ENCODE measurements at places on chromosomes 16 and 17.

- DNase-seq = peak; percentile 65
Measured at GRCh38 chr17:38704606-38705522, at the start of gene MLLT6. Gene MLLT6, plus strand, starts transcription at chr17:38705273. Its CDS starts 360 bp downstream, at chr17:38705633.

DNA sequence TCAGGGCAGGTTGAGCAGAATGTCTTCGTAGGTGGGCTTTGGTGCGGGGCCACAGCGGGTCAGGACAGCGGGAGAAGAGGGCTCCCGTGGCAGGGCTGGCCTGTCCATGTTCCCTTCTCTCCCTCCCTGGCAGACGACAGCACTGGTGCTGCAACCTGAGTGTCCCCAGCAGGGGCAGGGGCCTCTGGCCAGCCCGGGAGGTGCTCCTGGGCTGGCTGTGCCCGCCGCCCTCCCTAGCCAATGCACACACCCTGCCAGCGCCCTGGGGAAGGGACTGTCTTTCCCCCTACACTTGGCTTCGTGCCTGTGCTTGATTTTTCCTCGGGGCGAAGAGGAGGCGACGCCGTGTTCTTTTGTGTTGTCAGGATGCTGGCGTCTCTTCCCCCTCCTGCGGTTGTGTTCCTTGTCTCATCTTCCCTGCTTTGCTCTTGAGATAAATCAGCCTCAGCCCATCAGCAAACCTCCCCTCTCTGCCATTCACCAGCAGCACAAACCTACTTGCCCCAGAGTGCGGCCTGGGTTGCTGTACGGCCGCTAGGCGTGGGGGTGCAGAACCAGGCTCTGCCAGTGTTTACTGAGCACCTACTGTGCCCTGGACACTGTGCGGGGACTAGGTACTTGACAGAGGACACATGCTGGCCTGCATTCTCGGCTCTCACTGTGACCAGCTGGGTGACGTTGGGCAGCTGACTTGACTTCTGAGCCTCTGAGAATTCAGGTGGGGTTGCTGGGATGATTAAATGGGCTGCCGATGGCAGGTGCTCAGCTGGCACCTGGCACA is 237.3 kb upstream of the CIBAR2 start:
- no peak for DNase-seq

DNA sequence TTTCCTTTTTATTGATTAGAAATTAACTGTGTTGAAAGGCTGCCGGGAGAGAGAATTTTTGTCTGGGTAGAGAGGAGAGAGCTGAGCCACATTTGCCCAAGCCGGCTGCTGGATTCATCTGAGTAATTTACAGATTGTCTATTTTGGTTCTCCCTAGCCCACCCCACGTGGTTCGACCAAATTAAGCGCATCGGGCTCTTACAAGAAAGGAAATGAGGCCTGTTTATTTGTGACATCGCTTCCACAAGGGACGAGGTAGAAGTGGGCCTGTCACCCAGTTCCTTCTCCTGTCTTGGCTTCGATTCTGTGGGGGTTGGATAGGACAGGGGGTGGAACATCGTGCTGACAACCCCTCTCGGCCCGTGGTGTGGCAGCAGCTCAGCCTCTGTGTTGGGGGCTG is 42.9 kb downstream of the SYT17 start:
- no peak for DNase-seq

DNA sequence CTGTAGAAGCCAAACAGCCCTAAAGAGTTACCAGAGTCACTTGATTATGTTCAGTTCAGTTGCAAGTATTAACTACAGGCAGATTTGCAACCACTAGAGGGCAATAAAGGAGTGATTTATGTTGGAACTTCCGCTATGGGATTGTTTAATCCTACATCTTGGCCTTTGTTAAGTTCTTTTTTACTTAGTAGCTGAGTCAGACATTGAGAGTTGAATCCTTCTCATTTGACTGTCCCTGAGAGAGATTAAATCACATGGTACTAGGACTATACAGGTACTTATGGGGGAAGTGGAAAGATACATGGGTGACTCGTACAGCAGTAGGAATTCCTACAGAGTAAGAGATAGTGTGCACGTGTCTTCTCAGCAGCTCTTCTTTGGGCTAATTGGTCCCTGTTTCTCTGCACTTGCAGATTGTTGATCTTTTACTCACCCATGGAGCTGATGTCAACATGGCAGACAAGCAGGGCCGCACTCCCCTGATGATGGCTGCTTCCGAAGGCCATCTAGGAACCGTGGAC is 40.3 kb downstream of the CYB561 start:
- DNase-seq = no peak

- DNase-seq = no peak
Measured at GRCh38 chr16:86171329-86171728, 272.4 kb downstream of the IRF8 start.

DNA sequence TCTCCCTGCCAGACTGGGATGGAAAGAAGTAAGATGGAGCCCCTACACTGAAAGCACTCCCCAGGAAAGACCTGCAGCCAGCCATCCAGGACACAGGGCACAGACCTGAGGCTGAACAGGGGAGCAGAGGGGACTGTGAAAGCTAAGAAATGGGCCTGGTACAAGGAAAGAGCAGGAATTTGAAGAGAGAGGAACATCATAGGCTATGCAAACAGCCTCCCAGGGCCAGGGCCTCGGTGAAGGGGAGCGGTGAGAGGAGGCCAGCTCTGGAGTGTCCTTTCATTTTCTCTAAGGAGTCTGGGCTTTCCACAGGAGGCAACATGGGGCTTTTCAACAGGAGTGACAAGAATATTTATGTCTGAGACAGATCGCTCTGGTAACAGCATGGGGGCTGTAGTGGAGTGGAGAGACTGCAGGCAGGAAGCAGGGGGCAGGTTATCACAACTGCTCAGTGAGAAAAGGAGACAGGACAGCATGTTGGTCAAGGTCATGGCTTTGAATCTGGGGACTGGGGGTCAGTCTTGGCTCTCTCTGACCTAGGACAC is 50.1 kb downstream of the TOM1L2 start:
- DNase-seq = no peak

DNA sequence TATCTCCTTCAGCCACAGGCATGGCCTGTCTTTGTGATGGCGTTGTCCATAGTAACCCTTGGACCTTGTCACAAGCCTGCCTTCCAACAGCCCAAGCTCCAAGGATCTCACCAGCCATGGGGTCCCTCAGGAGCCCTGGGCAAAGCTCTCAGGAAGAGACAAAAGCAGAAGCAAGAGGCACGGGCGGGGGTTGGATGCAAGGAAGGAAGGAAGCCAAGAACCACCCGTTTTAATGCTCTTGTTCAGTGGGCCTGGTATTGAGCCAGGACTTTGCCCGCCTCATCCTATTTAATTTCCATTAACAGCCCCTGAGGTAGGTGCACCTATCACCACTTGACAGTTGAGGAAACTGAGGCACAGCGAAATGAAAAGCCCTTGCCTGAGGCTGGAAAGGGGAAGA is 32.3 kb upstream of the GOSR2 start:
- DNase-seq = no peak

DNA sequence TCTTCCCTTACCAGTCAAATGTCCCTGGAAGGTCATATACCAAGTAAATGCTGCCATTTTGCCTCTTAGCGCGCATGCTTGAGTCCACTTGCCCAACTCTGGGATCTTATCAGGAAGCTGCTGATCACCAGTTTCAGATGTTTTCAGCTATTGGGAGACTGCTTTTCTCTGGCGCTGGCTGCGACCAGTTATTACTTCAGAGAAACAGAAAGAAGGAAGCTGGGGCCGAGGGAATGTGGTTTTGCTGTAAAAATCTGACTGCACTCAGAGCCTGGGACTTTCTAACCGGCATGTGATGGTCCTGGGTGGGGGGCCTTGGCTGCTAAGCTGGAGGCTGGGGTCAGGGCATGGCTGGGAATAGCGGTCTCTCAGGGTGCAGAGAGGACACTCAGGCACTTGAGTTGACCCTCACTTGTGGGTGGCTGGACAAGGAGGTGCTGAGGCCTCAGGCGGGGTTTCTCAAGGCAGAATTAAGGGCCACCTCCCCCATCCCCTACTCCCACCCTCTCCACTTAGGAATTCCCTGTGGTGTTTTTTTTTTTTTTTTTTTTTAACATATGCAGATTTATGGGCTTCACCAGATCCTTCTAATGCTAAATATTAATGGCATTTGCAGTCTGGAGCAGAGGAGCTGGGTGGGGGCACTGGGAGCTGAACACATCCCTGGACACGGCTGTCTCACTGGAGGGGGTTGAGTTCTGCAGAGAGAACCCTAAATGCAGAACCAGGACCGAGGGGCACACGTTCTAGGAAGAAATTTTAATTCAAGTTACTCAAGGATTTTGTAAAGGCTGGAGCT is 145.8 kb downstream of the CYLD start:
- no peak for DNase-seq

DNA sequence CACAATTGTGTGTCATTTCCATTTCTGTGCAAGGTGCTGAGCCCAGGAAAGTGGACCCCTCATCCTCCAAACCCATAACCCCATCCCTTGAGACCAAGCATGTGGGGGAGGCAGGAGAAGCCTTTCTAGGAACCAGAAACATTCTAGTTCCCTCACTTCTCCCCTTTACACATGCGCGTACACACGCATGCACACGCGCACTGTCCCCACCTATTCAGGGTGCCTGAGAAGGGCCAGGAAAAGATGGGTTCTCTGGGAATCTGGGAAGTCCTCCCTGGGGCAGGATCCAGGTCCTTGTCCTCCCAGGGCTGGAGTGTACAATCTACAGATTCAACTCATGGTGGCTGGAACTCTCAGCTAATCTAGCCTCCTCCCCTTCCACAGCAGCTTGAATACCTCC is 2.4 kb downstream of the PPY start:
- no peak for DNase-seq

- DNase-seq = no peak
Measured at GRCh38 chr16:832652-833336, 32.3 kb upstream of the GNG13 start.

DNA sequence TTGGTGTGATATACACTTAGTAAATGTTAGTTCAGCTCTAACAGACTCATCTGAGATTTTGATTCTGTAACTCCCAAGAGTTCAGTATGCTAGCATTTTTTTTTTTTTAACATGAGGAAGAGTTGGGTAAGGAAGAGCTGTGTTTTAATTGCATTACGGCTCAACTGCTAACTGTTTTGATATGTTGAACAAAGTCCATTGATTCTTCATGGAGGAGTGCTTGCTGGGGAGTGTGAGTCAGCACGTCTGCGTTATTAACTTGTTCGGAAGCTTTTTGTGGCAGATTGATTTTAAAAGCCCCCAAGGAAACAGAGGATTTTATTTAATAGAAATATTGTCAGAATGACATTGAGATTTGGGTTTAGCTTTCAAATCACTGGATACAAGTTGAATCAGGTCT is 45.8 kb downstream of the PITPNC1 start:
- DNase-seq = no peak

All from stimulated activated CD4-positive, alpha-beta T cell treated with anti-CD3 and anti-CD28 coated beads, Interleukin-1b, Interleukin-23, amount 100 ng/mL, for 48 hours (primary cell).